ENCODE measurements at places on chromosomes 1 and 21.

DNA sequence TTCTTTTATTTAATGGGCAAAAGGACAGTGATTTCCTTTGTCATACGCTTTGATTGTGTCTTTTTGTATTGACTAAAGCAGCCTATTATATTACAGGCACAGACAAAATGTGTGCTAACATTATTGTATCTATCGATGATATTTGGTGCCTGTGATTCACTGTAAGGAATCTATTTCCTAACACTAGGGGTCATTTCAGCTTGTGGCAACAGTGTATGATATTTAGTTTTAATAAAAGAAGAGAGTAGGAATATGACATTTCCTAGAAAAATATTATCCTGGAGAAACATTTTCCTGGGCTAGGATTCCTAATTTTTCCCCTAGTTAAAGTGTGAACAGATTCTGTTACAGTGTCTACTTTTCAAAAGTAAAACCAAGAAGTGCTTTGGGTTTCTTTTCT, 42.8 kb downstream of the TYW3 start:
- no peak for DNase-seq

GRCh38 chr1:230958370-230958769, 20.3 kb downstream of the TTC13 start:
- no peak for DNase-seq

DNA sequence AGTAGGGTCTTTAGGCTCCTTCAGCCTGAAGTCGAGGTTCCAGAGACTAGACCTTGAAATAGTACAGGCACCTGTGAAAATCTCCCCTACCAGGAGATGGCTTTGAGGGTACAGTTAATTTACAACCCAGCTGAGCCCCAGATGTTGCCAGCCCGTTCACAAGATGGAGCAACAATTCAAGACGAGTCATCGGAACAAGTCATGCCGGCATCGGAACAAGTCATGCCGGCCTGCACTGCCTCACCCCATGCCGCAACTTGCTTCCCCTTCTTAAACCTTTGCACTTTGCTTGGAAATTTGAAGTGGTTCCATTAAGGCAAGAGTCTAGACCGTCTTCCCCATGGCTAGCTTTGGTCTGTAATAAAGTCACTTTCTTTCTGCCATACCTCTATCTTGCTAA, 16.0 kb downstream of the HHAT start:
- DNase-seq = no peak

DNA sequence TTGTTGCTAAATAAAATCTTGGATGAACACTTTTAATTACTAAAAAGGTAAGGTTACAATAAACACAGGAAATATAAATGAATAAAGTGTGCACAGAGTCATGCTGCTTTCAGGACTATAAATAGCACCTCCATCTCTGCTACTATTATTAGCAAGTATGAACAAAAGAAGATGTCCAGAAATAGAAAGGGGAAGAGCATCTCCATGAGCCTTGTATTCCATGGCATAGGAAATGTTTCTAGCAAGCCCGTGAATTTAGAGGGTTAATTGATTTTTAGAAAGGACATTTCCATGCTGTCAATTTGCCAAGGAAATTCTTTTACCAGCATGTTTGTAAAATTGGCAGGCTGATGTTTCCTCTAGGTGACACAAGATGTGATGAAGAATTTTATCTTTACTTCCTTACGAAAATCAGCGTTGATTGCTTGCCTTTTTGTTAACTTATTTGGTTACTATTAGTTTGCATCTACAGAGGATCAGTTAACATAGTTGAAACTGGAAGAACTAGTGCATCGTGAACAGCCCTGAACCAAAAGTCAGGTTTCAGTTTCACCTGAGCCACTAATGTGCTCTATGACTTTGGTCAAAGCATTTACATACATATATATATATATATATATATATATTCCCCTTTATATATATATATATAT, 45.3 kb downstream of the NR5A2 start:
- no peak for DNase-seq

GRCh38 chr1:81446000-81446669, 354.6 kb upstream of the ADGRL2 start:
- DNase-seq = no peak

- DNase-seq = no peak
These were observed 192.4 kb upstream of the SGIP1 start for GRCh38 chr1:66341446-66342089.

- no peak for DNase-seq
These were observed 2.7 kb upstream of the PDE9A start for GRCh38 chr21:42650441-42651421.

- no peak for DNase-seq
These were observed 53.7 kb downstream of the ZNF697 start for GRCh38 chr1:119594376-119594775.

DNA sequence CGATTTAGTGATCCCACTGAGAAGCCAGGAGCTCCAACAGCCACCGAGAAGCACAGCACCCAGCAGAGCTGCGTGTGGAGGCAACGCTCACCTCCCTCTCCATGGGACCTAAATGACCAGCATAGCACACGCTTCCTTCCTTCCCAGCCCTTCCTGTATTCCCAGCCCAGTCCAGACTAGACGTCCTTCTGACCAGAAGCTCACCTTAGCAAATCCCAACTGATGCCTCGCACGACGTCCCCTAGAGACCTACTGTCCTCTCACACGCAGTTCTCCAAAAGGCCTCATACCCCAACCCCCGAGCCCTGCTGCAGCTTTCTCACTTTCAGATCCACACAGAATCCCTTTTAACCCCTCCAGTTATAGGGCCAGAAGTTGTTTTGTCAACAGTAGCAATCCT, 132.4 kb downstream of the SLC45A1 start:
- no peak for DNase-seq

DNA sequence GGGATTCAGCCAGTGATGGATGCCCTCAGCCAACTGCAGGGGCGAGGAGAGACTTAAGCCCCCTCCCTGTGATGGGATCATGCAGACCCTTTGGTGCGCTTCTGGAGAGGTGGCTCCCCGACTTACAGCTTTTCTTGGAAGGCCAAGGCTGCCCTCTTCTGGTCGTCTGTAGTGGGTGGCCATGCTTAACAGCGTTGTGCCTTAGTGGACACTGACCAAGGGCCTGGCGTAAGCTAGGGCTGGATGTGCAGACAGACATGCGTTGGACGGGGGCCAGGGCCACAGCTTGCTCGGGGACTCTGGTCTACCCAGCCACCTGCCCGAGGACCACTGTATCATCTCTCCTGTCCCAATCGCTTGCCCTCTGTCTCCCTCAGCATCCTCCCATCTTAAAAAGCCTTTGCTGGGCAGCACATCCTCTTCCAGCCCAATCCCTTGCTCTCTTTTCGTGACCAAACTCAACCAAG, 5.5 kb downstream of the AZIN2 start:
- no peak for DNase-seq

- DNase-seq = peak; percentile 65
These were observed 17.6 kb upstream of the ARF1 start for GRCh38 chr1:228064741-228065542.

Data from mesenteric fat pad (tissue), 1 donor.